RWPE1 (cell line): ENCODE measurements at places on chromosomes 4 and X.
A peak's percentile ranks its signal among the peaks of the same experiment; 100 is the strongest.

DNA sequence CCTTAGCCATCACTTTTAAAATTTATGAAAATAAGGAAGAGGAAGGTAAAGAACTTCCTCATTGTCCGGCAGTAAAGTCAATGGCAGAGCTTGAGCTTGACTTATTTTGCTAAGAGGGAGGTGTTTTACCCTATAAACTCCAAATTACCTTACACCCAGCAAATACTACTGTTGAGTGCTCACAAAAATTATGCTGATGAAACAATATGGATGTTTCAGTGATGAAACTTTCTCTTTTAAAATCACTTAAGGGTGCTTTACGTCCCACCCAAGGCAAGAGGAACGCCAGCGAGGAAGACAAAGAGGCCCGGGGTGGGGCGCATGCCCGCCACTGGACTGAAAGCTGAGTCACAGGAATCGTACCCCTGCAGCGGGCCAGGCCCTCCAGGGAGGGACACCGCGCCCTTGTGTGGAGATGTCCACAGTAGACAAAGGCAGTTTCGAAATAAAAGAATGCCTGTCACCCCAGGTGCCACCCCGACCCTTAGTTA, 560 bp upstream of the TMSB4X start:
- DNase-seq, result peak; percentile 28

- no peak for DNase-seq
Measured at GRCh38 chrX:70338290-70338689, 48.4 kb downstream of the KIF4A start.

GRCh38 chrX:51759055-51759839, 16.0 kb downstream of the GSPT2 start:
- DNase-seq, result no peak

DNA sequence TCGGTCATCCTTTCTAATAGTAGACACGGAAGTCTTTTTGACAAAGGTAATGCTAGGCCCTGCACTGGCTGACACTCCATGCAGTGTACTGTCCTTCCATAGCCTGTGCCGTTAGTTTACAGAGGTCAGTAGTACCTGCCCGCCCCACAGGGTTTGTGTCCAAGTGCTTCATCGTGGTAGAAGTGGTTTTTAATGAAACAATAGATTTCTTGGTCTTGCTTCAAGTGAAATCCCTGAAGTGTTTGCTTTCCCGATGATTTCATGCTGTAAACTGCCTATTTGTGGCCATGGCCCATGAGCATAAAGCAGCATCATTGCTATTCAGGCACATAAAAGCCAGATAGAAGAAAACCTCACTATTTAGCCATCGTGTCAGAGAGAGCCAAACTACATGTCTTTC, 139.3 kb downstream of the GPR143 start:
- no peak for DNase-seq

DNA sequence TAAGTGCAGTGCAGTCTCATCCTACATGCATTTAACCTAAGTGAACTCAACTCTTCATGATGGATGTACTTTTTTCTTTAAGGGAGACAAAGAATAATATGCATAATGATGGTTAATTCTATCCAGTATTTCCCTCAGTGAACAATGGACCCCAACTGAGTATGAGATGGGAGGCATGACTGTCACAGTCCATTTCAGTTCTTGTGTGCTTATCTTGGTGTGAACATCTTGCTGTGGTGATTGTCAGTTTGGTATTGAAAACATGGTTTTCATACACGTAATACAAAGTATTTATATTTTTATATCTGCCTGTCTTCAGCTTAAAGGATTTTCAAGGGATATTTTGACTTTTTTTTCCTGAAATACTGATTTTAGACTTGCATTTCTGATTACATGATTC, 72.0 kb upstream of the NDUFC1 start:
- no peak for DNase-seq

GRCh38 chrX:10121787-10122186, 35.0 kb upstream of the CLCN4 start:
- DNase-seq, result no peak

GRCh38 chr4:140078366-140078765, 75.6 kb downstream of the MAML3 start:
- no peak for DNase-seq

DNA sequence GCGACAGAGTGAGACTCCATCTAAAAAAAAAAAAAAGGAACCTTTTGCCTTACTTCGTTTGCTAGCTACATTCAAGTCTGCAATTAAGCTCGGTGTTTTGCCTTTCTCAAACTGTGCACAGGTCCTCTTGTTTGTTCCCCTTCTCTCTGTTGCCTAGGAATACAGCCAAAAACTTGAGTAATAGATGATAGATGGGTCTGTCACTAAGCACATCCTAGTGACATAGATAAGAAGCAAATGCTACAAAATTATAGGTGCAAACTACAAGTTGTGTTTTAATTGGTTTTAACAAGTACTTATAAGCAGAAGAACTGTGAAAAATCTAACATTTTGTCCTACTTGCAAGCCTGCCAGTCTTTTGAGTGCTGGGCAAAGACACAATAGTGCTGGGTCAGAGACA, 95.2 kb downstream of the SNCA start:
- no peak for DNase-seq

DNA sequence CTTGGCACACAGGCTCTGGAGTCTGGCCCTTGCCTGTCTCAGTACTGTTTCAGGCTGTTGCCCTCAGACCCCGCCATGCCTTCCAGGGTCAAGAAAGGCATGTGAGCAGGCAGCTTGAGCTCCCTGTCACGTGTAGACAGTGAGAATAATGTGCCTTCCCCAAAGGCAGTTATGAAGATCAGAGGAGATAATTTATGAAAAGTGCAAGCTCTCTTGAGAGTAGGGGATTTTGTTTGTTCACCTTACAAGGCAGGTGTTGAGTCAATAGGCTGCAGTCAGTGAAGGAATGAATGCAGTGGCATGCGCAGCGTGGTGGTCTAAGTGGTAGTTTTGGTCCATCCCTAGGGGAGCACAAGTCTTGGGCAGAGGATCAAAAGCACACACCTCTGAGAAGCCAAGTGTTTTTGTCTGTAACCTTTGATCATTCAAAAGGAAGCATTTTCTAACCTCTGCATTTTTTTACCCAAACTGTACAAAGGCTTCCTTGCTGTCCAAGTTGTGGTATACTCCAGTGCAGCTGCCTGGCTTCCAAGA, 14.4 kb downstream of the HADH start:
- DNase-seq, result no peak

DNA sequence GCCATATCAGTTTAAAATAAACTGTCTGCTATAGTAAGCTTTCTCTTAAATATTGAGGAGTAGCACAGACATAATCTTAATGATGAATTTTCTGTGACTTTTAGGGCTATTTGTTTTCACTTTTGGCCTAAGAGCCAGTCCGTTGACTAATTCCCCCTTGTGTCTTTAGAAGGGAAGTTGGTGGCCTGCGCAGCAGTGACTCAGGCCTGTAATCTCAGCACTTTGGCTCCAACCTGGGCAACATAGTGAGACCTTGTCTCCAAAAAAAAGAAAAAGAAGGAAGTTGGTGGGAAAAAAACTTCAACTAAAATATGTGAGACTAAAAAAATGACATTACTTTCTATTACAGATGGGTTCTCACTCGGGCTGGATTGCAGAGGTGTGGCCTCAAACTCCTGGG, 3.4 kb downstream of the NCAPG start:
- DNase-seq, result no peak

DNA sequence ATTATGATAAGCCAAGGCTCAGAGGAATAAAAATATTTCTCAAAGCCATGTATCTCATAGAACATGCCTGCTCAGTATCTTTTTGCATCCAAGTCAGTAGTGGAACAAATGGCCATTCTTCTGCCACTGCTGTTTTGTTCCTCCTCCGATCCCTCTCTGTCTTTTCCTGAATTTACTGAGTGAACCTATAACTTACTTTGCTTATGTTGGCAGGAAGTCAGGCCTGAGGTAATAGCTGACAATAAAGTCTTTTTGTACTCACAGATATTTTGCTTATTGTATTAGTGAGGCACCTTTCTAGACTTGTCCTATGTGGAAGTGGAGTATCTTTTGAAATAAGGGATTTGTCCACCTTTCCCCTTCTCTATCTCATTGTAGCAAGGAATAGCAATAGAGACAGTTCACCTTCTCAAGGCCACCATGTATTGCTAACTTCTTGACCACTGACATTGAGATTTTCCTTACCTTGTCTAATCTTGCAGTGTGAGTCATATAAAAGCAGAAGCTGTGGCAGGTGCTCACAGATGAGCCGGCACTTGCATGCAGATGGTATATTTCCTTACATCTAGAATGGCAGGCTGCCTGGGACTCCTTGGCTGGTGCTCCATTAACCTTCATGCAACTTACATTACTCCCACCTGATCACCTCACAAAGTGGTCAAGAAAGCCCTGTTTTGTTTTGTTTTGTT, 68.2 kb downstream of the AGTR2 start:
- DNase-seq, result no peak

GRCh38 chr4:74503580-74503979, 58.6 kb downstream of the AREG start:
- DNase-seq, result peak; percentile 24

DNA sequence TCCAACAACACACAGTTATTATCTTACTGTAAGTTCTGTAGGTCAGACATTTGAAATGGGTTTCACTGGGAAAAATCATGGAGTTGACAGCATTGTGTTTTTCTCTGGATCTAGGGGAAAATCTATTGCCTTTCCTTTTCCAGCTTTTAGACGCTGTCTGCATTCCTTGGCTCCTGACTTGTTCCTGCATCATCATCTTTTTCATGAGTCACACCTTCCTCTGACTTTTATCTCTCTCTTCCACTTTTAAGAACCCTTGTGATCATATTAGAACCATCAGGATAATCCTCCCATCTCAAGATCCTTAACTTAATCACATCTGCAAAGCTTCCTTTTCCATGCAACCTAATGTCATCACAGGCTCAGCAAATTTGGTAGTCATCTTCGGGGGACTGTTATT, 1454.8 kb downstream of the RPA4 start:
- DNase-seq, result no peak

DNA sequence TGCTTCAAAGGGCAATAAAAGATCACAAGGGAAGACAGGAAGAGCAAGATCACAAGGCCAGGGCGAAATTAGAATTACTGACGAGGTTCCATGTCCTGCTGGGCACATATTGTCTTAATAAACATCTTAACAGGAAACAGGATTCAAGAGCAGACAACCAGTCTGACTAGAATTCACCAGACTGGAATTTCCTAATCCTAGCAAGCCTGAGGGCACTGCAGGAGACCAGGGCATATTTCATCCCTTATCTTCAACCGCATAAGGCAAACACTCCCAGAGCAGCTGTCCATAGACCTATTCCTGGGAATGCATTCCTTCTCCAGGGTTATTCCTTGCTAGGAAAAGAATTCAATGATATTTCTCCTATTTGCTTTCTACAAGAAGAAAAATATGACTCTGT, 12.4 kb upstream of the TDO2 start:
- no peak for DNase-seq

GRCh38 chrX:9339603-9340491, 125.0 kb upstream of the TBL1X start:
- no peak for DNase-seq

DNA sequence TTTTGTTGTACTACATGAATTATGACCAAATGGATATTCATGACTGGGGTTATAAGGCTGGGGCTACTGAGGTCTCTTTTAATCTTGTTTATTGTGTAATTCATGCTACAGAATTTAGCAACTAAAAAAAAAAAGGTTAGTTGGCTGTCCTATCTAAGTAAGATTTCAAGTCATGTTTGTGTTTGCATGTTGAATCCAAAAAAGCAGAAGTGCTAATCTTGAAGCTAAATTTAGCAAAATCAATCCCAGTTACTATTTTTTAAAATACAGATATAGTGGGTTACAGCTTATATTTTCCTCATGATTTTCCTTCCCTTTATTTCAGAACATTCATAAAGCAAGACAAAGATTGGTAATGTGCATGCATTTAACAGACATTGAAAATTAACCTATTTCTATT, 19.4 kb downstream of the MTMR1 start:
- DNase-seq, result no peak

DNA sequence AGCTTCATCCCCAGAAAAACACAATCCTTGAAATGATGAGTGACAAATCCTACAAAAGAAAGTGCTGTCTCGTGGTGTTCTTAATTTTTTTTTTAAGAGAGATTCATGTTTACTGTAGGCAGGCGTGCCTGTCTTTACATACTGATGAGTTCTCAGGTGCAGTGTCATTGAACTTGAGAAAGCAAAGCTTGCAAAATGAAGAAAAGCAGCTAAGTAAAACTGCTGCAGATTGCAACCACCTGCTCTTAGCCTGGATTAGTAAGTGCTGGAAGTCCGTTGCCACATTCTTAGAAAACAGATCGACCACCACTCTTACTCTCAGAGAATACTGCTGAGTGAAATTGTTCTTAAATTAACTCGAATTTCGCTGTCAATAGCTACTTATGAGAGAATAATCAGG, 854.6 kb downstream of the TRIML1 start:
- no peak for DNase-seq

- no peak for DNase-seq
Measured at GRCh38 chr4:186485561-186486062, 69.8 kb downstream of the MTNR1A start.

GRCh38 chr4:67131224-67131623, 414.1 kb downstream of the CENPC start:
- no peak for DNase-seq

- DNase-seq, result no peak
Measured at GRCh38 chr4:186082221-186082620, 13.3 kb downstream of the TLR3 start.

GRCh38 chr4:155271557-155271956, 63.1 kb downstream of the NPY2R start:
- DNase-seq, result no peak

GRCh38 chr4:93879919-93880318, 51.4 kb downstream of the ATOH1 start:
- DNase-seq, result no peak

DNA sequence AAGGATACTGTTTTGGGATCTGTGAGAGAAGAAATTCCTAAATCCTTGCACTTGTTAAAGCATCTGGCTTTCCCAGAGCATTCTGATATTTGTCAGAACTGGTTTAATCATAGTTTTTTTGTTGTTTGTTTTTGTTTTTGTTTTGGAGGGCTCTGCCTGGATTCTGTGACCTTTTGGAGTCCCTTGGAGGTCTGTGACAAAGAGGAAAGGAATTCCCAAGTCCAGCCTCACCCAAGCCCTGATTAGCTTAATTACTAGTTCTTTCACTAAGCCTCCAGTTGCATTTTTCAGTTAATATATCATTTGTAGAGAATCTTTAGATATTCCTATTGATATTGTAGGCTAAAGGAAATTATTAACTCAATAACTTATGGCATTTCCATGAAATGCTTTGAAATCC, 711 bp downstream of the ACE2 start:
- DNase-seq, result no peak

GRCh38 chr4:110096405-110096804, 102.0 kb downstream of the ELOVL6 start:
- no peak for DNase-seq

- DNase-seq, result no peak
Measured at GRCh38 chr4:17367201-17367600, 144.7 kb downstream of the QDPR start.

DNA sequence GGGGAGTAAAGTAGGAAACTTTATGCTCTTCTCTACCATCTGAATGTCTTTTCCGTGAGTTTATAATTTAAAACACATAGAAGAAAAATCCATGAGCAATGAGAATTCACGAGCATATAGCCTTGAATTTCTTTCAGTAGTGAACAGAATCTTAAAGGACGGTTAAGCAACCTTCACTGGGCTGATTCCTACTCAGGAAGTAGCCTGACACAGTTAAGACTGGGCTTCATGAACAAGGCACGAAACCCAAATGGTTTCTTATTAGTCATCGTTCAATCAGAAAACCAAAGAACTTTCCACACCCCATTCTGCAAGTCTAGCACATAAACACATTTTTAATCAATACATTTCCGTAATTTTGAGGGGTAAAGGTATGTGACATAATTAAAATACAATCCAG, 95.8 kb downstream of the SH3KBP1 start:
- DNase-seq, result peak; percentile 1

- DNase-seq, result peak; percentile 60
Measured at GRCh38 chrX:54357414-54358377, at the start of gene WNK3. TSS of gene WNK3 (minus strand) at chrX:54358046.
